HT1080 (cell line): ENCODE measurements at places on chromosomes 7 and 10. TPM values are rescaled to one million over a fixed set of nuclear protein-coding genes. Genes with fewer than 3 reads are reported as not detected.

DNA sequence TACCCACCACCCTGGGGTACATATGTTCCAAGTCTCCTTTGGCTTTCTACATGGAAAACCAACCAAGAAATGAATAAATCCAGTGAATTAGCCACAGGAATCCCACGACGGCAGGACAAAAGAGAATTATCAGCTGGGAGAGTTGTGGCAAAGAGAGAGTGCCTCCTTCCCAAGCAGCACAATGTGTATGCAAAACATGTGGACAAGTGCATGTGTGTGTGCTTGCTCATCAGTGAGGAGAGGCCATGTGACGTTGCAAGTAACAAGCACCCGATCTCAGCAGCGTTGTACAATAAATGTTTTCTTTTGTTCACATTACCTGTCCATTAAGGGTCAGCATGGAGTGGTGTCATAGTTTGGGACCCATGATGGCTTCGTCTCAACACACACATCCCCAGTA is 50.0 kb upstream of the EMX2 start:
- no peak for DNase-seq

GRCh38 chr10:5589011-5589660 is 64.4 kb downstream of the CALML3 start:
- no peak for DNase-seq

DNA sequence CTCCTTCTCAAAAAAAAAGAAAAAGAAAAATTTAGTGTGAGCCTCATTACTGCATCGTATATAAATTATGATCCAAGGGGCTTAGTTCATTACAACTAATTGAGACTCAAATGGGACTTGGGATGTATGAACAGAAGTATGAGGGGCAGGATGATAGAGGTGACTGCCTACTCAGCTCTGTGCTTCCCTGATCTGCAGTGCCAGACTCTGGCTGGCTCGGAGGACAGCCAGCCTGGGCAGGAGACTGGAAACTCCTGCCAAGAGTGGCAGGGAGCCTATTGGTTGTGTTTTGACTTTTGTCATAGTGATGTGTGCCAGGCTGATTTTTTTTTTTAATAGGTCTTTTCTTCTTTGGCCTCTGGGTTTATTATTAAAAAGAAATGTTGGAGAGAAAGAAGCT is 73.8 kb upstream of the GTF2IRD1 start:
- DNase-seq: no peak

DNA sequence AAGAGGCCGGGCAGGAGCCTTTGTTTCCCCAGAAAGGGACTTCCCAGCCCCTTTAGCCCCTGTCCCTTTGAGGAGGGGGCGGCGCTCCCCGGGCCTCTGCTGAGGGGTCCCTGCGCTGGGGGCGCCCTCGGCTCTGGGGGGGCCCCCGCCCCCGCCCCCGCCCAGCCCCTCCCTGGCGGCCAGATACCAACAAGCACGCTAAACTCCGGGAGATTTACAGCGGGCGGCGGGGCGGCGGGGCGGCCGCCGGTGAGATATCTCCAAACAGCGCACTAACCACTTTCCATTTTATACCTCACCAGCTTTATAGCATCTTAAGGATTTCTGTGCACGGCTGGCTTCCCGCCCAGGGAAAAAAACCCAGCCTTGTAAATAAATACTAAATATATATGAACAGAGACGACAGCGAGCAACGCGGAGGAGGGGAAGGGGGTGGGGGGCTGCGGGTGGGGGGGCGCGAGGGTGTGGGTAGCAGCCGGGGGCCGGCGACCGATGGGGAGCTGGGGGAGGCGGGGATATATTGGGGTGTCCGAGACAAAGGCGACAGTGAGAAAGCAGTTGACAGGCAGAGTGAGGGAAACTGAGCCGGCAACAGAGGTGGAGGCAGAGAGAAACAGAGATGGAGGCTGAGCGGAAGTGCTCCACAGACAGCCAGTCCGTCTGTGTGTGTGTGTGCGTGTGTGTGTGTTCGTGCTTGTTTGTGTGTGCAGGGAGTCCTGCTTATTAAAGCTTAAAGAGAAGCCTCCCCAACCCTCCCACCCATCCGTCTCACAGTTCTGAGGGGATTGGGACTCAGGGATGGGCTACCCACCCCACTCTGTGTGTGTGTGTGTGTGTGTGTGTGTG is 85.8 kb downstream of the HIF1AN start:
- DNase-seq: no peak

DNA sequence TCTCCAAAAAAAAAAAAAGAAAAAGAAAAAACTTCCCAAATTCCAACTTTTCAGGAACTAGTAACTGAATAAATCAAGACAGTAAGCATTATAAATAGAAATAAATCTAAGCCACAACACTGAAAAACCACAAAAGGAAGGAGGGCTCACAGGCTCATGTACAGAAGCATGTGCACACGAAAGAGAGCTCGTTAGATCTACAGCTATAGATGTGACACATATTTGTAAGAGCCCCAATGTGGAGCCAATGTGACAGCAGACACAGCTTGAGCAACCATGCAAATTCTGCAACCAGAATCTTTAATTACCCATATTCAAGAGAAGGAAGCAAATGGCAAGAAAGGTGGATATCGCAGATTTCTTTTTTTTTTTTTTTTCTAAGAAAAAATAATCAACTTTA is 94.7 kb downstream of the SORBS1 start:
- no peak for DNase-seq

- peak; percentile 58 for DNase-seq
Measured at GRCh38 chr10:78706256-78706655, 362.5 kb upstream of the ZMIZ1 start.

- no peak for DNase-seq
Measured at GRCh38 chr10:22454634-22455033, 109.3 kb downstream of the SPAG6 start.

DNA sequence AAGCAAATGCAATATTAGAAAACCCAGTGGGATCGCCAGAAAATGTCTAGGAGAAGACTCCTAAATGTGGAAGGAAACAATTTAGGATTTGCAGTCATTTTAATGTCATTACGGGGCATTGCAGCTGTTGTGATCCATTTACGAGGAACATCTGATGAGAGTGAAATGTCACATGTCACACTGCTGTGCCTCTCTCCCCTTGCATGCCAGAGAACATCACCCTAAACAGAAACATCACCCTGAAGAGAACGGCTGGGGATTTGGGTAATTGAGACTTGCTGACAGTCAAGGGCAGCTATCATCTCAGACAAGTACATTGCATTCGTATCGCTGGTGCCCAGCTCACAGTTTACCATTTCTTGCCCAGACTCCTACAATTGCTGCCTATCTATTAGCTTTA is 785.7 kb upstream of the POM121L12 start:
- no peak for DNase-seq

DNA sequence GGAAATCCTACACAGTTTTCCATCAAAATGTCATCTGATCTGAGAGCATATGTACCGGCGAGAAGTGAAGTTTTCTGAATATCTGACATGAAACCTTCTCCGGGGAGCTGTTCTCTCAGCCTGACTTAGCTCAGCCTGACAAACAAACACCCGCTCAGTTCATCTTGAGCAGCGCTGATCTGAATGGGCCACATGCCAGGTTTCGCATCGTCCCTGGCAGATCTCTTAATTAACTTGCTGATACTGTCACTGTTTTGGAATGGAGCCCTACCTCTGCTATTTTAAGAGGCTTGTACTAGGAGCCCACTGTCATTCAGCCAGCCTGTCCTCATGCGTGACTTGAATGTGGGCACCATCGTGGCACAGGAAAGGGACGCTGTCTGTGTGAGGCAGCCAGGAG is 109.2 kb downstream of the STRA8 start:
- DNase-seq: no peak

DNA sequence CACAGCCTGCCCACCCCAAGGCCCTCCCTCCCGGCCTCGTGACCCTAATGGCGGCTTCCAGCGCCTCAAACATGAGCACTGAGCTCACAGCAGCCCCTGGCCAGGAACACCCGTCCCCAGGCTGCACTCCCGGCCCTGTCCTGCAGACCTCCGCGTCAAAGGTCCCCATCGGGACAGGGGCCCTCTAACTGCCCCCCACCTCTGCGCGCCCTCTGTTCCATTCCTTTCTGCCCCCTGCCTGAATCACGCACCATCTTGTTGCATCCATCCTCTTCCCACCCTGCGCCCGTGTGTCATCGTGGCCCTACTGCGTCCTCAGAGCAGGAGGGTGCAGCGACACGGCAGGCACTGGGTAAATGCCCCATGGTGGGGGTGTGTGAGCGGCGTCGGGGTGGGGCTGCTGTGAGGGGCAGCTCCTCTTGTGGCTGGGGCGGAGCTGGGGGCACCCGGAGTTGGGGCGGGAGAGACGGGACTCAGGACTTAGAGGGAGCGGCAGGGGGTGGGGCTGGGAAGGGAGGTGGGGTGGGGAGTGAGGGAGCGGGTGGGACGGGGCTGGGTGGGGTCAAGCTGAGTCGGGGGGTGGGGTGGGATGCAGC is 13.4 kb downstream of the SLC29A4 start:
- DNase-seq: no peak

- DNase-seq: peak; percentile 73
Measured at GRCh38 chr7:15801551-15801950, 115.1 kb upstream of the MEOX2 start.

- peak; percentile 27 for DNase-seq
Measured at GRCh38 chr10:122849900-122850605, 4.4 kb upstream of the CUZD1 start.

GRCh38 chr10:129741280-129741977 is 222.6 kb downstream of the EBF3 start:
- DNase-seq: no peak

DNA sequence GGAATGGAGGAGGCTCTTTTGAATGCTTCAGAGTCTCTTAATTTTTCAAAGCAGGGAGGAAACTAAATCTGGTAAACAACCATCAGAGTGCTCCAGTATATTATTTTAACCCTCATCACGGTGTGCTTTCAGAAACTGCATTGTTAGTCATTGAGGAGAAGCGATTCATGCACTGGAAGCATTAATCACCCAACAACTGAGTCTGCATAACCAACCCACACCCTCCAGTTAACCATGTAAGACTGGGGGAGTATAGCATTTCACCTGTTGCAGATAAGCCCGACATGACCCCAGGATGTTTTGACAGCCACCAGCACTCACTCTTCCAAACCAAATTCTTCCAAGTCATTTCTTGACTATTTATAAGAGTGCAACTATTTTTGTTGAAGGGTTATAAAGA is 257.6 kb downstream of the GATA3 start:
- peak; percentile 37 for DNase-seq

- DNase-seq: peak; percentile 86
Measured at GRCh38 chr10:59561477-59562121, 148.1 kb downstream of the SLC16A9 start.

DNA sequence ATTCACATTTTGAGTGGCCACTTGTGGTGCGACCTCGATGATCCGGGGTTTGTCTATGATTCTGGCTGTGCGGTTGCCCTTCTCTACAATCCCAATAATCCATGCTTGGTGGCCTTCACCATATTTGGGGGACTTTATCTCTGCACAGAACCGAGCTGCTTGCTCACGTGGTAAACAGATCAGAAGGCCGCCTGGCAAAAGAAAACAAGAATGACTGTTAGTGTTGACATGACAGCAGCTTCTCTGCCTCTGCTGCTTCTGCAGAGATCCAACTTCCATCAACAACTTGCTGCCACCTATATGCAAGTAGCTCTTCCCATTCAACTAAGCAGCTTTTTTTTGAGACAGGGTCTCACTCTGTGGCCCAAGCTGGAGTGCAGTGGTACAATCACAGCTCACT is 19.3 kb upstream of the PHYH start:
- no peak for DNase-seq

- DNase-seq: no peak
Measured at GRCh38 chr10:66654861-66655260, 271.0 kb upstream of the LRRTM3 start.

GRCh38 chr7:102883098-102883860 is 29.5 kb upstream of the LRRC17 start:
- DNase-seq: peak; percentile 72

GRCh38 chr10:43884501-43885105 is 235.9 kb upstream of the ZNF32 start:
- no peak for DNase-seq

- peak; percentile 30 for DNase-seq
Measured at GRCh38 chr10:119090026-119090795, 9.6 kb upstream of the EIF3A start.

- DNase-seq: no peak
Measured at GRCh38 chr7:140174217-140174616, 2.6 kb downstream of the KDM7A start.

DNA sequence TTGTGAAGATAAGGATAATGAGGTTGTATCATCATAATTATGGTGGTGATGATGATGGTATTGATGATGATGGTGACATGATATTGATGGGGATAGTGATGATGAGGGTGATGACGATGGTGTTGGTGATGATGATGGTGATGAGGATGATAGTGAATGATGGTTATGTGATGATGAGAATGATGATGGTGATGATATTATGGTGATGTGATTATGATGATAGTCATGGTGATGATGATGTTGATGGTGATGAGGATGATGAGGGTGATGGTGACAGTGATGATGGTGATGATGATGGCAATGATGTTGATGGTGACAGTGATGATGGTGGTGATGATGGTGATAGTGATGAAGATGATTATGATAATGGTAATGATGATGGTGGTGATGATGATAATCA is 299.9 kb upstream of the ADARB2 start:
- no peak for DNase-seq

DNA sequence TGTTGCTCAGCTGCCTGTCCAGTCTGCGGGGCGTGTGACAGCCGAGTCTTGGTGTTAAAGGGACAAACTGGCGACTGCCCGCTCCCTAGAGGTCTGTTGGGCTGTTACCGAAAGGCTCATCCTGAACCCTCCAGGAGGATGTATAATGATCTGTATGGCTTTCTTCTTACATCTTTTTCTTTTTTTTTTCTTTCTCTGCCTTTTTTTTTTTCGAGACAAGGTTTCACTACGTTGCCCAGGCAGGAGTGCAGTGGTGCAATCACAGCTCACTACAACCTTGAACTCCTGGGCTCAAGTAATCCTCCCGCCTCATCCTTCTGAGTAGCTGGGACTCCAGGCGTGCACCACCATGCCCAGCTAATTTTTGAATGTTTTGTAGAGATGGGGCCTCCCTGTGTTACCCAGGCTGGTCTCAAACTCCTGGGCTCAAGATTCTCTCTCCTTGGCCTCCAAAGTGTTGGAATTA is 857 bp downstream of the INTS15 start:
- DNase-seq: peak; percentile 19

GRCh38 chr10:607545-608185 is 81.8 kb downstream of the DIP2C start:
- peak; percentile 15 for DNase-seq

Gene AOAH
- 0.79 and 1.4 TPM in 2 replicates for total RNA-seq

Gene DLX5
- total RNA-seq: 0.23 and 1.3 TPM in 2 replicates

Gene NPSR1
- total RNA-seq: not detected in 2 replicates

Gene TMEM229A
- not detected in 2 replicates for total RNA-seq

Gene AIFM2
- 4.4 and 10.0 TPM in 2 replicates for total RNA-seq

Gene GIMAP6
- 1.4 and 1.6 TPM in 2 replicates for total RNA-seq

Gene IFIT1B
- total RNA-seq: not detected in 2 replicates

Gene REEP3
- total RNA-seq: 13.1 and 18.1 TPM in 2 replicates

Gene VGF
- 29.8 and 45.2 TPM in 2 replicates for total RNA-seq

Gene TSPAN15
- 0.71 TPM in 1 of 2 replicates, not detected in the other for total RNA-seq

Gene EVX1
- total RNA-seq: not detected in 2 replicates
